ENCODE measurements at places on chromosomes 7 and 10.
A peak's percentile ranks its signal among the peaks of the same experiment; 100 is the strongest.

DNA sequence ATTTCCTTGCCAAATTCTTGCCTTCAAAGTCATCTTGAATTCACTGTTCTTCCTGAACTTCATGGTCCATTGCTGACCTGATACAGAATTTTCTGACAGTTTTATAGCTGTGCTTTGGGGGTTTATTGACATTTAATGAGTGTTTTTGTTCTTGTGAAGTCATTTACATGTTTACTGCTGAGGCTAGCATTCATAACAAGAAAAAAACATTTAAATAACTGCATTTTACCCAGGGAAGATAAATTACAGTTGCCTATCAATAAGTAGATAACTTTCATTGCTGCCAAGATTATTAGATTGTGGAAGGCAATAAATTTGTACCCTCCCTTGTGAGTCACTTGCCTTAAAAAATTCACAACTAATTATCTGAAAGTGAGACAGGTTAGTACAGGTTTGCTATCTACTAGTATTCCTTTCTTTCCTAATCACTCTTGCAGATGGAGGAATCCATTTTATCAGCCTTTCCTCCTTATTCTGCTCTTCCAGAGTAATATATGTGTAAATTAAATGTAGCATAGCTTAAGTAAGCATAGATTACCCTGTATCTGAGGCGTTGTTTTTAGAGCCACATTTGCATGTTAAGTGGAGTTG is 178.4 kb downstream of the EXOC4 start:
- DNase-seq: no peak

GRCh38 chr7:122468945-122469344 is 164.4 kb upstream of the FEZF1 start:
- no peak for DNase-seq

GRCh38 chr10:70564901-70565351 is 37.6 kb downstream of the PRF1 start:
- DNase-seq: no peak

- no peak for DNase-seq
Measured at GRCh38 chr10:127995939-127996338, 89.0 kb downstream of the PTPRE start.

DNA sequence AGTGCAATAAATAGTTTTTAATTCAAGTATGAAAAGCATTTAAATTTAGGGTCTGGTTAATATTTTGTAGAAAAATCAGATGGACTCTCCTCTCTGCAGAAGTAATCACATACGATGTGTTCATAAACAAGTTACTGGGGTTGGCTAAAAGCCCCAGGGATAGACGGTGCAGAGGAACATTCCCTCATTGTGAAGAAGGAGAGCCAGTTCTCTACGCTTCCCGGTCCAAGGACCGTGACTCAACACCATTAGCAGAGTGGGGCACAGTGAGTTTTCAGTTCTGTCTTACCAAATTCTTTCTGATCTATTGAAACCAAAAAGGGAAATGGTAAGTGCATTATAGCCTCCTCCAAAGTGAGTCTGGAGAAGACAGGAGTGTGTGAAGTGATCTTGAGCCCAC is 327.8 kb downstream of the WDR37 start:
- DNase-seq: no peak

DNA sequence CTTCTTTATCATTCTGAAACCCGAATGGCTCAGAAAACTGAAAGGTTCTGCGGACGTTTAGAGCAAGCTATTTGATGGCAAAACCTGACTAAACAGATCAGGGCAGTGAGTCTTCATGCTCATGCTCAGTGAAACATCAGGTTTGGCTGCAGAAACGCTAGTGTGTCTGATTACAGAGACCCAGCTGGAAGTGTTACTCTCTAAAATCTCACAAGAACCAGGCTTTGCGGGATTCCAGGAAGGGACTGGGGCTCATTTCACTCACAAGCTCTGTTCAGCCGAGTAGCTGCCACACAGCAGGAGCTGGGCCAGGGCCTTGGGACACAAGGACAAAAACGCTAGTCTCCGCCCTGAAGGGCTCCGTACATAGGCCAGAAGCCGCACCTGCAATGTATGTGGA is 2.9 kb downstream of the PITRM1 start:
- DNase-seq: no peak

- no peak for DNase-seq
Measured at GRCh38 chr10:22849077-22849805, 78.6 kb upstream of the ARMC3 start.

- no peak for DNase-seq
Measured at GRCh38 chr10:120593693-120594092, 136.7 kb downstream of the PLPP4 start.

GRCh38 chr10:48451969-48452878 is 145.7 kb downstream of the MAPK8 start:
- no peak for DNase-seq

GRCh38 chr10:113027574-113028455 is 77.8 kb downstream of the TCF7L2 start:
- DNase-seq: no peak

DNA sequence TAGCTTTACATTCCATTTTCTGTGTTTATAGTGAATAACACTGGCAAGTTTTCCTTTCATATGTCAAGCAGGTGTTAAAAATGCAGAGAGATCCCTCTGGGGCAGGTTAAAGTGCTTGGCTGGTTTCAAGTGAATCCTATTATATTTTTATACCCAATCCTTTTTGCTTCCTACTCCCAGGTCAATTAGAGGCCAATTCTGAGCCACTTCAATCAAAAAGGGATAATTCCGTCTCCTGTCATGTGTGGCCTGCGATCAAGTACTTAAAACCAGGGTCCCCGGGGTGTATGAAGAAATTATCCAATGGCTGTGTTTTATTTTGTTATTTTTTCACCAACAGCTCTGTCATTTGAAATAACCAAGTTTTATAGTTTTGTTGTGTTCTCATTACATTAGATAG is 313.2 kb downstream of the PRPF18 start:
- DNase-seq: no peak

DNA sequence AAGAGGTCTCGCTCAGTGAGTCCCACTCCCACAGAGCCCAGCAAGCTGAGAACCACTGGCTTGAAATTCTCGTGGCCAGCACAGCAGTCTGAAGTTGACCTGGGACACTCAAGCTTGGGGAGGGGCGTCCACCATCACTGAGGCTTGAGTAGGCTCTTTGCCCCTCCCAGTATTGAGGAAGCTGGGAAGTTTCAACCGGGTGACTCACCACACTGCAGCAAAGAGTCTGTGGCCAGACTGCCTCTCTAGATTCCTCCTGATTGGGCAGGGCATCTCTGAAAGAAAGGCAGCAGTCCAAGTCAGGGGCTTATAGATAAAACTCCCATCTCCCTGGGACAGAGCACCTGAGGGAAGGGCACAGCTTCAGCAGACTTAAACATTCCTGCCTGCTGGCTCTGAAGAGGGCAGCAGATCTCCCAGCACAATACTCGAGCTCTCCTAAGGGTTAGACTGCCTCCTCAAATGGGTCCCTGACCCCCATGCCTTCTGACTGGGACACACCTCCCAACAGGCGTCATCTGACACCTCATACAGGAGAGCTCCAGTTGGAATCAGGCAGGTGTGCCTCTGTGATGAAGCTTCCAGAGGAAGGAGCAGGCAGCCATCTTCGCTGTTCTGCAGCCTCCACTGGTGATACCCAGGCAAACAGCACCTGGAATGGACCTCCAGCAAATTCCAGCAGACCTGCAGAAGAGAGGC is 970.9 kb upstream of the LRRN3 start:
- no peak for DNase-seq

DNA sequence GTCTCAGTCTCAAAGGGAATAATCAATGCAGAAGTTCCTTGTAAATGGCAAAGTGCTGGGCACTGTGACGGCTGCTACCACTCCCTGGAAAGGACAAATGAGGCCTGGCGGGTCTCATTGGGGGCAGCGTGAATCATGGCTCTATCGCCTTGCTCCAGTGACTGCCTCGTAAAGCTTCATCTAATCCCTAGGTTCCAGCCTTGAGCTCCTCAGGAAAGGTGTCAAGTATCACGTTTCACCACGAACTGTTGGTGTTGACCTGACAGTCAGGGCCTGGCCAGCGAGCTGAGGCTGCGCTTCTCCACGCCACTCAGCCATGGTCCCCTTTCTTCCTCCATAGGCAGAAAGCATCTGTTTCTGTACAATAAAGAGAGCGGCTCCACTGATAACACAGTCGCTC is 126.7 kb upstream of the ZNF32 start:
- no peak for DNase-seq

DNA sequence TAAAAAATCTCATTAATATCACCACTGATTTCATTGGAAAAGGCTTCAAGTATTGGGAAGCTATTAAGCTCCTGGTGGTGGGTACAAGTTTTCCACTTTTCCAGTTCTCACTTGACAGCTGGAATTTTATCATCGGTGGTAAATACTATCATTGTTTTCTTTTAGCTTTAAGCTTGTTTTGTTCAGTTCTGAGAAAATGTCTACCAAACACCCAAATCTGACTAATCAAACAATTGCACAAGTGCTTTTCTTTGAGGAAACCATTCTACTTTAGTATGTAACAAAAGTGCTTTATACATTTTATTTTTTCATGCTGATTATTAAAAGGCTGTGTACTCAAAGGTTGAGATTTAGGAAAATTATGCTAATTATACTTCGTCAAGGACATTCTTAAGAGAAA is 7.9 kb downstream of the PRPF18 start:
- no peak for DNase-seq

DNA sequence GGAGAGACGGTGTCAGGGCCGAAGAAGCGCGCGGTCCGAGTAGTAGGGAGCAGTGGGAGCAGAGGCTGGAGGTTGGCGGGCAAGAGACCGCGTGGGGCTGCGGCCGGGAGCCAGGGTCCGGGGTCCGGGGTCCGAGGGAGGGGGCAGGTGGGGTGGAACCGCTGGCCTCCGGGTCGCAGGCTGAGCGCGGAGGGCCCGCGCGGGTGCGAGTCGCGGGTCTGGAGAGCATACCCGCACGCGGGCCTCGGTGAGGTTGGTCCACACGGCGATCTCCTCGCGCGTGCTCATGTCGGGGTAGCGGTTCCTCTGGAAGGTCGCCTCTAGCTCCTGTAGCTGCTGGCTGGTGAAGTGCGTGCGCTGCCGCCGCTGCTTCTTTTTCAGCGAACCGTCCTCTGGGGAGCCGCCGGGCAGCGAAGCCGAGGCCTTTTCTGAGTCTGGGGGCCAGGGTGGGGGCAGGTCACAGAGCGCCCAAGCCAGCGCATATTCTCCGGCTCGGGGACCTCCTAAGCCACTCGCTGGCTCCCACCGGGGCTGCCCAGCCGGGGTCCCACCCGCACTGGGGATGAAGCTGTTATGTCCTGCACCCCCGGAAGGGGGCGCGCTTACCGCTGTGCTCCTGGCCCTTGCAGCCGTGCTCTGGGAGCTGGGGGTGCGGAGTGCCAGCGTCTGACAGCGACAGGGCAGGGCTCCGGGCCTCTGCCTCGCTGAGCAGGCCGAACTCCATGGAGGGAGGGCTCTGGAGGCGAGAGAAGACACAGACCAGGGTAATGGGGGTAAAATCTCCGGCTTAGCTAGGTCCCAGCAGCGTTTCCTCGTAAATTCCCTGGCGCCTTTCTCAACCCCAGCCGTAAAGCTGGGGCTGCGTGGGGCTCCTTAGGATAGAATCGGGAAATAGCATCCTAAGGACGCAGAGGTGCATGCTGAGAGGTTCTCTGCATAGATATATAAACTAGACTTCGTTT is 5.5 kb downstream of the ELOVL3 start:
- peak; percentile 55 for DNase-seq

DNA sequence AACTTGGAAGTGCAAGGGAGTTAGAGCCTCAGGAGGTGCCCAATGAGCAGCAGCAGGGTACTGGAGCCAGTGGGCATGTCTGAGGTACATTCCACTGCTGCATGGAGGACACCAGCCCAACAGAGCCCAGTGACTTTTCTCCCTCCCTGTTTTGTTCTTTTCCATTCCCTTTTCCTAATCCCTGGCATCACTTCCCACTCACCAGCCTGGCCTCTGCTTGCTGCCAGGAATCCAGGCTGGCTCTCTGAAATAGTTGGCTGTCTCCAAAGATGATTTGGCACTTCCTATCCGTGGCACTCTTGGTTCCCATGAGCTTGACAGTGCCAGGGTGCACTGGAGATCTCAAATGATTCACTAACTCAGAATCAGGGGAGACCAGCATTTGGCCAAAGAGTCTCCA is 97.7 kb upstream of the ZPBP start:
- no peak for DNase-seq

- DNase-seq: no peak
Measured at GRCh38 chr7:27459731-27460053, 203.0 kb downstream of the HIBADH start.

DNA sequence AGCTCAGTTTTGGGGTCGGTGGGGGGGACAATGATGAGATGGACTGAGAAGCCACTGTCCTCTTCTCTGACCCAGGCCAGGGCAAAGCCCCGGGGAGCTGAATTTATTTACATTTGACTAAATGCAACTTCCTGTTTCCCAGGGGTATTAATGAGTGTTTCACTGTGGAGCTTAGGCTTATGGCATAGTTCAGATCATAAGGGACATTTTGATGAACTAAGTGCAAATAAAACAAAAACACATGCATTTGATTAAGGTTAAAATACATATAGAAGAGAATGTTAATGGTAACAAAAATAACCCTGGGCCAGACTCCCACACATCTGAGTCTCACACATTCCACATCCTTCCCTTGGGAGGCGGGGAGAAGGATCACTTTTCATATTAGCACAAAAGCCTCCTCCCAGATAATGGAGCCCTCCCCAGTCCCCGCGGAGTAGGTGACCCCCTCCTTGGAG is 320.6 kb downstream of the FRMD4A start:
- no peak for DNase-seq

- DNase-seq: no peak
Measured at GRCh38 chr10:95755511-95756004, 405 bp upstream of the ENTPD1 start.

DNA sequence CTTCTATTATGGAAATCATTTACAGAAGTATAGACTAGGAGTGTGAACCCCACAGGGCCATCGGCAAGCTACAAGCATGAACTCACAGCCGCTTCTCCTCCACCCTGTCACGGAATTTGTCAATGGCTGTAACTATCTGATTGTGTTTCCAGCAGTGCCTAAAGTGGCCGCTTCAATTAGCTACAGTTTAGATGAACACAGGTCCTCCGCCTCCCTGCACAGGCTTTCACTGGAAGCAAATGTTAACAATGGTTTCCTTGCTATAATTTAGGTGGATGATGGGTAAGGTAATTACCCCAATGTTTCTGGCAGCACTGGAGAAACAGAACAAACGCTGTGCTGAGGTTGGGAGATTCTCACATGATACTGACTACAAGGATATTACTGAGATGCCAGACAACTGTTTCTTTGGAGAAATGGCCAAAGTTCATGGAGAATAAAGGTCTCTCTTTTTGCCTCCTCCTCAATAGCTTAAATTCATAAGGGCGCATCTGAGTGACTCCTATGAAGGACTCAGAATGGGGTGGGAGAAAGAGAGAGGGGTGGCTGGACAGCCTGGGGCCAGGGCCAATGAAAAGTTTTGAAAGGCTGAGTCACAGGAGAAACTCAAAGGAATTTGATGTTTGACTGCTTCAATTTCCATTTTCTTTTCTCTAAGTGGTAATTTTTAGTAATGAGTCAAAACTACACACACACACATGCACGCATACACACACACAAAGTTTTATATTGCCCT is 78.9 kb downstream of the SVIL start:
- no peak for DNase-seq

DNA sequence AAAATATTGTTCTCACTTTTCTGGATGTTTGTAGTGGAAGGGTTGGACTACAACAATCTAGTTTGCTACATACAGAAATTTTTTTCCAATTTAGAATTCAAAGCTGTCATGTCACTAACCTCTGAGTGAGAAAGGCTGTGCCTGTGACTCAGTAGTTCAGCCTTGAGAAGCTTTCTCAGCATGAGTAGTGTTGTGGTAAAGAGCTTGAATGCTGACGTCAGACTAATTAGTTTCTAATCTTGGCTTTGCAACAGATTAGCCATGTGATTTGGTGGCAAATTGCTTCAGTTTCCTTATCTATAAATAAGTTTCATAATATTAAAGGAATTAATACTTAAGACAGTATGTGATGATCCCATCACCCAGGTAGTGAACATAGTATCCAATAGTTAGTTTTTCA is 83.8 kb downstream of the ABCA13 start:
- peak; percentile 30 for DNase-seq

All from GM06990 (cell line).